ENCODE measurements at places on chromosomes 2 and 18.

DNA sequence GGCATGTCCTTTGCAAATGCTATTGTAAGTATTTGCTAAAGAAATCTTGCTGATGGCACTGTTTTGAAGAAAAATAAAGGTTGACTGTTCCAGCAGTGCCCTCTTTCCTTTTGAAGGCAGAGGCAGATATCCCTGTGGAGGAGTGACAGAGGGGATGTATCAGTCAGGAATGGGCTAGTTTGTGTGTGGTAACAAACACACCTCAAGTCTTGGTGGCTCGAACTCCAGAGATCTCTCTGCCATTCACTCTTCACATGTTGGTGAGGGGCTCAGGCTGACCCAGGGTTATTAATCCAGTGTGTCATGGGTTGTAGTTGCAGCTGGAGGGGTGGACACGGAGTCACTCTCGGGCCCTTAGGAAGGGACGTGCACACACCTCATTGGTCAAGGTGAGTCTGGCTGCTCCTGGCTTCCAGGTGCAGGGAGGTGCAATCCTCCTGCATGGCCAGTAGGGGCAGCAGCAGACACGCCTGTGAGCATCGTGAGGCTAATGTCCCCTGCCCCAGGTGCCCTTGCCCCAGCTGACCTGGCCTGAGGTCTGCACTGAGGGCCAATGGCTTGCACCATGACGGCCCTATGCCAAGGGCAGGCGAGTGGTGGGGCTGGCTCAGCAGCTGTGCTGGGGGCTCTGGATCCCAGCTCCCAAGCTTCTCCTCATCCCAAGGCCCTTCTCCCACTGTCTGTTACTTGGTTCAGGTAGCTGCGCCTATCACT, 146.5 kb downstream of the ASB1 start:
- DNase-seq: no peak

GRCh38 chr2:192657362-192657761, 462.6 kb upstream of the TMEFF2 start:
- DNase-seq: no peak

- DNase-seq: no peak
Measured at GRCh38 chr2:39545957-39546356, 108.9 kb upstream of the MAP4K3 start.

DNA sequence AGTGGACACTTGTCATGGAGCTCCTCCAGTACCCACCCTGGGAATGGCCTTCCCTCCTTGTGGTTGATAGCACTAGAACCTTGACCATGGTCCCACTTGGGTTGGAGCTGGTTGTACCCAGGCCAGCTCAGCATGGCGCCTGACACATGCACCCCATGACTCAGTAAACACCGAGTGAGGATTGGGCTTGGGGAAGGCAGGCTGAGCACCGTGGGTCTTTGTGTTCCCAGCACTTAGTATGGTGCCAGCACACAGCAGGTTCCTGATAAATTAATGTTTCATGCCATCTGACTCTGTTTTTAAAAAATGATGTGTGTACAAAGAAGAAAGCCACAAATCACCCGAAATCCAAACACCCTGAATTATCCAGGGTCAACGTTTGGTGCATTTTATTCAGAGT, 69.8 kb downstream of the CIB4 start:
- no peak for DNase-seq

DNA sequence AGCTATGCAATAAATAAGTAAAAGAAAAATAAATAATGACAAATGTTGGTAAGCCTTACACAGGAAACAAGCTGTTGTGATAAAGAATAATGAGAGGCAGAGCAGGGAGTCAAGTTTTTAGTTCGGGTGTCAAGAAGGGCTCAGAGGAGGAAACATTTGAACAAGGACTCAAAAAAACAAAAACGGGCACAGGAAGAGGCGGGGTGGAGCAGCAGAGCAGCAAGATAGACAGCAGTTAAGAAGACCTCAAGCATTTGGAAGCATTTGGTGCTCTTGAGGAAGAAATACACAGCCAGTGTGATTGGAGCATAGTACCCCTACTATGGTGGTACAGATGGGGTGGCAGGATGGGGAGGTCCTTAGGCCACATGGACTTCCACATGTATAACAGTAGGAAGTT, 2.8 kb downstream of the TMEM169 start:
- peak; percentile 39 for DNase-seq

DNA sequence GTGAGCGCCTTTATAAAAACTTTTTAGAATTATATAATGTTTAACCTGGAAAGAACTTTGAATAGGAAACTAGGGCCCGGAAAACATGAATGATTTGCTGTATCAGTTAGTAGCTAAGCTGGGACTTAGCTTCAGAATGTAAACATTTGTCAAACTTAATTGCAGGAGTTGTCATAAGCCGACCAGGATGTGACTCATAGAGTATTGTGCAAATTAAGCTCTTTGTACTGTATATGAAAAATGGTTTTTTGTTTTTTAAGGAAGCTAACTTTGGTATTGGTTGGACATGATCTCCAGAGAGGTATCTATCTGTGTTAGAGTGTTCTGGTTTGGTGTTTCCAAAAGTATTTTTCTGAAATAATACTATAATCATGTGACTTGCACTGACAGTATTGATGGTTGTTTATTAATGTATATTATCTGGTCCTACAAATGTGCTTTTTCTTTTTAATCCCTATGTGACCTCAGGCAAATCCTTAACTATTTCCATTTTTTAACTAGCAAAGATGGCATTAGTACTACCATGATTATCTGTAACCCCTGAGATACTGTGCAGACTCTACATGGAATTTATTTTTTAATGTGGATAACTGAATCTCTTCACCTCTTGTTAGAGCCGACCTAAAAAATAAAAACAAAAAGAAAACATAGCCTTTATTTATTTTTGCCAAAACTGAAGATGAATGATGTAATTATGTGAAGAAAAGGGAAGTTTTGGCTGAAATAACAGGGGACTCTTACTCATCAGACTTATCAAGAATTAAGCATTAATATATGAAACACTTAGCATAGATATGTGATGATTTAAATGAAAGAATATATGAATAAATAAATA, 11.7 kb downstream of the YIPF4 start:
- no peak for DNase-seq

- no peak for DNase-seq
Measured at GRCh38 chr2:241532733-241533601, 24.6 kb upstream of the STK25 start.

DNA sequence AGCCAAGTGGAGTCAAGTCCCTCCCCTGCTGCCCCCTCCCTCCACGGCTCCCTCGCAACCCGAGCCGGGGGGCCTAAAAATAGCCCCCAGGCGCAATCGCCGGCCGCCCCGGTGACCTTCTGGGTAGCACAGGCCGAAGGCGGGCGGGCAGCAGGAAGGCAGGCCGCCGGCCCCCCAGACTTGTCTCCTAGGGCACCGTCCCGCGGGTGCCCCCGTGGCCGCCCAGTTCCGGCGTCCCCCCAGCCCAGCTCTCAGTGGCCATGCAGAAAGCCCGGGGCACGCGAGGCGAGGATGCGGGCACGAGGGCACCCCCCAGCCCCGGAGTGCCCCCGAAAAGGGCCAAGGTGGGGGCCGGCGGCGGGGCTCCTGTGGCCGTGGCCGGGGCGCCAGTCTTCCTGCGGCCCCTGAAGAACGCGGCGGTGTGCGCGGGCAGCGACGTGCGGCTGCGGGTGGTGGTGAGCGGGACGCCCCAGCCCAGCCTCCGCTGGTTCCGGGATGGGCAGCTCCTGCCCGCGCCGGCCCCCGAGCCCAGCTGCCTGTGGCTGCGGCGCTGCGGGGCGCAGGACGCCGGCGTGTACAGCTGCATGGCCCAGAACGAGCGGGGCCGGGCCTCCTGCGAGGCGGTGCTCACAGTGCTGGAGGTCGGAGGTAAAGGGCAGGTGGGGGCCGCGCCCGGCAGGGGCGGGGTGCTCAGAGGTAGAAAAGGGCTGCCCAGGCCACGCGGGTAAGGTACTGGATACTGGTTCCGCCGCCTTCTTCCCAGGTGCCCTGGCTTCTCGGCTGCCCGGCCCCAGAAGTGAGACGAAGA, at the start of gene SPEG:
Gene SPEG (plus strand): TSS at position 126 of the 808 bp plus-strand sequence. CDS start 135 bp downstream, at position 261.
- DNase-seq: no peak

DNA sequence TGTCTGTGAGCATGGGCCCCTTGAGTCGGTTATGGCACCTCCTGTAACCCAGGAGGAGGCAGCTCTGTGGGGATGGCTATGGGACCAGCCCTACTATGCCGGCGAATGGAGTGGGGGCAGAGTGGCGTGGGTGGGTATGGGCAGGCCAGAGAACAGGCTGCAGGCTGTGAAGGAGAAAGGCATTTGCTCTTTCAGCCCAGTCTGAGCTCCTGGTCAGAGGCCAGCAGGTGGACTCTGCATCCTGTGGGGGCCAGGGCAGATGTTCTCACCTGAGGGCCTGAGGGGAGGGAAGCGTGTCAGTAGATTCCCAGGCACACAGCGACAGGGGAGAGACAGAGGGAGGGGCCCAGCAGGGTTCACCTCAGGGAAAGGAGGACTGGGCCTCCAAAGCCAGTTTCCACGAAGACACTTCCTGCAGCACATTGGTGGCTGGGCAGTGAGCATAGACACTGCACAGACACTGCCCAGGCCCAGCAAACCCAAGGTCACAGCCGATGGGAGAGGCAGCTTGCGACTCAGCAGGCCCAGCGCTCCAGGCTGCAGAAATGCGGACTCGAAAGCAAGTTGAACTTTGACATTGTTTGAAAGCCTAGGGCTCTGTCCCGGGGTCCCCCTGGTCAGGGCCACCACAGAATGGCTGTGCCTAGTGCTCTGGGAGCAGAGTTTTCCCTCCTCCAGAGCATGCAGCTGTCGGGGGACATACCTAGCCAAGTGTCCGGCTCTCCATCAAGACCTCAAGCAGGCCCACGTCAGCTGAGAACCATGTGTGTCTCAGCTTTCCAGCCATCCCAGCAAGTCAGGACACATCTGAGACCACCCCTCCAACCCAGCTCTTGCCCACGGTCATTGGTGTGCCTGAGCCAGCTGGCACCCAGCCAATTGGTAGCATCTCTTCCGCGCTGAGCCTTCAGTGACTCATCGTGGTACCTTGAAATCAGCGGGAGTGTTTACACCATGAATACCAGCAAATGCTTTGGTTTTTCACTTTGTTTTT, 53.8 kb downstream of the TGOLN2 start:
- DNase-seq: peak; percentile 31

GRCh38 chr2:178394859-178395258, 56.1 kb downstream of the PRKRA start:
- no peak for DNase-seq

- DNase-seq: no peak
Measured at GRCh38 chr2:128364441-128364911, 45.8 kb upstream of the HS6ST1 start.

DNA sequence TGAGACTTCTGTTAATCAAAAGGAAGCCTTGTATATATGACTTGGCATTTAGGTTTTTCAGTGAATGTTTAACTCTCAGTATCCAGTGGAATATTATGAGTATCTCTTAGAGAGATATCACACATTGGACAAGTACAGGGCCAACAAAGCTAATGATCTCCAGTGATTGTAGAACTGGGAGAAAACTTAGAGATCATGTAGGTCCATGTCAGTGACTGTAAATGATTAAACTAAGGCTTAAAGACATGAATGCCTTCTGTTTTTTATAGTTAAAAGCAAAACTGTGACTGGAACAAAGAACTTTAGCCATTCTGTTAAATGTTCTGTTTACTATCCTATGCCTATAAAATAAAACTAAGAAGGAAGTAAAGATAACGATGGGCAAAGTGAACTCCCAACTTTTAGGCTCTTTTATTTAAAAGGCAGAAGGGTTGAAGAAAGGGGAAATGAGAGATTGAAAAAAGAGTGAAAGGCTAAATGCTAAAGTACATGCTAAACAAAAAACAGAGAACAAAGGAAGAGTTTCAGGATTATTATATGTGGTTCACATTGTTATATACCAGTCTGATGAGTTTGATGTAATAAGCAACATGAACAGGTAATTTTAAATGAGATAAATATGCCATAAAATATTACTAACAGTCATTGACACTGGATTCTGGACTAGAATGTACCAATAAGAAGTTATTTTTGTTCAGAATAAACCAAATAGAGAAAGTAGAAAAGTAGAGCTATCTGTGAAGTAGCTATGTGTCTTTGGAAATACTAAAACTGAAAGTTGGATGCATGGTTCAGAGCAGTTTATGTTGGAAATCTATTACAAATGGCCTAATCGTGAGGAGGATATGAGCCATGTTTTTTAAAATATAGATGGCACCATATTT, 37.1 kb upstream of the TNFRSF11A start:
- DNase-seq: peak; percentile 8

- DNase-seq: no peak
Measured at GRCh38 chr2:132871831-132872230, 201.8 kb upstream of the LYPD1 start.

DNA sequence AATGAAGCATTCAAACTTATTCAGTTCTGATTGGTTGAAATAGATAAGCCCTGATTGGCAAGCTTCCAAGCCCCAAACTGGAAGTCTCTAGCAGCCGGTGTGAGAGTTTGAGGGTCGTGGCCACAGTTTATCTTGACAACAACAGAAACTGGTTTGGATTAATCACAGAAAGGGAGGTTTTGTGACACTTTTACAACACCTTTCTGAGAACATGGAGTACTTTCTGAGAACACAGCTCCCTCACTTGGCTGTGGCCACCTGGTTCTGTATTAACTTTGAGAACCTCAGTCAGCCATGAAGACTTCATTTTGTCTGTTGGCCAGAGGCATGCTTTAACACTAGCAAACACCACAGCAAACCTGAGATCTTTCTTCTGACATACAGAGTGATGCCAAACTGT, 280.7 kb upstream of the VWC2L start:
- no peak for DNase-seq

DNA sequence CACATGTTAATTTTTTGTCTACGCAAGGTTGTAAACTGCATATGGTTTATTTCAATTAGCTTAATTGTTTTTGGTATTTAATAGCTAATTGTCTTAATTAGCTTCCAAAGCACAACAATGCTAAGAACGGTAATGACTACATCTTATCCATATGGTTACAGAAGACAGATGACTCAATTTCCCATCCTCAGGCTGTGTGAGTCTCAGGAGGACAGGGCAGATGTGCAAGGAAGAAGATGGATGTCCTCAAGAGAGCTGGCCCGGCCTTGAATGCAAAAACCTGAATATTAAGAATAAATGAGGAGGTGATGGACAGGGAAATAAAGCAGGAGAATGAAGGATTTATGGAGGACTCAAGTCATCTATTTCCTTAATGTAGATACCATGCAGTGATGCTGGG, 31.4 kb downstream of the SLC4A3 start:
- DNase-seq: no peak

GRCh38 chr18:48222118-48222517, 187.1 kb downstream of the ZBTB7C start:
- peak; percentile 15 for DNase-seq

DNA sequence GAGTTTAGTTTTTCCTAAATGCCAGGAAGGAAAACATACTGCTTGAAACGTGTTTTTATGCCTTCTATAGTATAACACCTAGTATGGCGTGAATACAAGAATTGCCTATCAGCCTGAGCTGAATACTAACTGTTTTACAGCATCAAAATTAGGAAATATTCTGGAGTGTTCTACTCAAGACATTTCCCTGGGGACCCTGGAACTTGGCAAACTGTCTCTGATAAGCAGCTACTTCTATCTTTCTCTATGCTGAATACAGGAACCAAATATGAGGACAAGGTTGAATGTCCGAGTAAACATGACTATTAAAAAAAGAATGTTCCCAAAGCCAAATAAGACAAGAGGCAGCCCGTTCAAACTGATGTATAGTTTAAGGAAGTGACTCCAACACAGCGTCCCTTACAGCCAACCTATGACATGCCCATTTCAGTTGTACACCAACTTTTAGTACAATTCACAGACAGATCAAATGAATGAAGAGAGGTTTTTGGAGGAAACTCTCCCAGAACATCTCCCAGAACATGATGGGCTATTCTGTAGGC, 951.3 kb upstream of the ACVR2A start:
- DNase-seq: no peak
